ENCODE measurements at places on chromosomes 3 and 15.

DNA sequence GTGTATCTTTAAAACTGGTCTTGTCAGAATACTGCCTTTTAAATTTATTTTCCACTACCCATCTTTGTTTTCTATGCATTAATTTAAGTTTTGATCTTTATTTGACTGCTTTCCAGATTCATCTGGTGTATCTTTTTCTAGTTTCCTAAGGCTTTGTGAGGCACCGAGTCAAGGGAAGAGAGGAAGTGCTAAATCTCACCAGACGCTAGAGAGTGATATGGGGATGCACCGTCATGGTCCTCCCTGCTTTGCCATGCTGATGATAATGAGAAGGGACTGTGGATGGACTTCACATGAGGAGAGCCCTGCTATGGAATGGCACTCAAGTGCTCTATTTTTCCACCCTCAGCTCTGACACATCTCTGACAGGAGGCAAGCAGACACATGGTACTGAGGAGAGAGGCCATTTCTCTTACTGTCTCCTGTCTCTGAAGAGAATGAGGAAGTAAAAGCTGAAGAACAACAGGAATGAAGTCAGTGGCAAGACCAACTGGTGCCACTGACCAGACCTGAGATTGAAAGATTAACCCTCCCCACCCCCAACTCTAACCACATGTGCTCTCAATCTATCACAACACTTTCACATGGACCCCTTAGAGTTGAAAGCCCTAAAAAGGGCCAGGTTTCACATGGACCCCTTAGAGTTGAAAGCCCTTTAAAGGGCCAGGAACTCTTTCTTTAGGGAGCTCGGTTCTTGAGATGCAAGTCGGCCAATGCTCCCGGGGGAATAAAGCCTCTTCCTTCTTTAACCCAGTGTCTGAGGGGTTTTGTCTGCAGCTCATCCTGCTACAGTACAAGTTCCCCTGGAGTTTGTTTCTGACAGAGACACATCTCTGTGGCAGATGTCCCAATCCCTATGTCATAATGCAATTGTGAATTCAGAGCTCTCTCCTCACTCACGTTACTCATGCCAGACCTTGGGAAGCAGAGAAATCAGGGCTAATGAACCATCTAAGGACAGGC, at the start of gene IQCF2:
Gene IQCF2, plus strand, starts transcription at position 913 of the 963 bp plus-strand sequence. CDS start 52 bp downstream, outside the sequence.
- DNase-seq = no peak

- DNase-seq = no peak
Observed at GRCh38 chr3:138845771-138846173, 11.0 kb upstream of the PIK3CB start.

- DNase-seq = no peak
Observed at GRCh38 chr15:92117261-92117731, 263.8 kb downstream of the SLCO3A1 start.

DNA sequence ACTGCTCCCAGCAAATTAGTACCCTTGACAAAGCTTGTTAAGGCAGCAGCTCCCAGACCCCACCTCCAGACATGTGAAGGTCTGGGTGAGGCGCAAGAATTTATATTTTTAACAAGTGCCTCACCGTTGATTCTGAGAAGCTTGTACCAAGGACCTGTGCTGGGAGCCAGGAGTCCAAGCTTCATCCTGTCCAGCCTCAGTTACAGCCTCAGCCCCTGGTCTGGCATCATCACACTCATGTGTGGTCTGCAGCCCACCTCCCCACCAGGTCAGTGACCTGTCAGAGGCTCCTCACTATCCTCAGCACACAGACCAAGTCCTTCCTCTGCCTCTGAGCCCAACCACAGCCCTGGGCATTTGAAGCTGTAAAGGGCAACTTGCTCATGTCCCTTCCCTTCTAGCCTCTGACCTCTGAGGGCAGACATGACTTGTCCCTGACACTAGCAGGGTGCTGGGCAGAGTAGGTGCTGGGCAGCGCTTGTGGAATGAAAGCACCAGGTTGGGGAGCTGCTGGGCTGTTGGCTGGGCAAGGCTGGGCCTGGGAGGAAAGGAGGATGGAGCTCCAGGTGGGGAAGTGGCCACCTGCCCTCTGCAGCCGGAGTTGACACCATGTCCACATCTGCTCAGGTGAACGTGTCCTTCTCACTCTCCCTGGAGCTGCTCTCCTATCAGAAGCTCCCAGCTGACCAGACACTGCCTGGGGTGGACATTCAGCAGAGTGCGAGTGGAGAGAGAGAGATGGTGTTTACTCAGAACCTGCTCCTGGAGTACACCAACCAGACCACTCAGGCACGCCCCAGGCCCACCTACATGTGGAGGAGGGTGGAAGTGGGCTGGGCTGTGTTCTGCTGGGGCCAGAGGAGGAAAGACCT, 16.9 kb downstream of the ACAA1 start:
- no peak for DNase-seq

GRCh38 chr3:116051586-116051985, 393.7 kb downstream of the LSAMP start:
- no peak for DNase-seq

- no peak for DNase-seq
Observed at GRCh38 chr15:44763848-44764247, 27.5 kb downstream of the TRIM69 start.

- DNase-seq = no peak
Observed at GRCh38 chr3:14228681-14229470, 50.3 kb downstream of the LSM3 start.

DNA sequence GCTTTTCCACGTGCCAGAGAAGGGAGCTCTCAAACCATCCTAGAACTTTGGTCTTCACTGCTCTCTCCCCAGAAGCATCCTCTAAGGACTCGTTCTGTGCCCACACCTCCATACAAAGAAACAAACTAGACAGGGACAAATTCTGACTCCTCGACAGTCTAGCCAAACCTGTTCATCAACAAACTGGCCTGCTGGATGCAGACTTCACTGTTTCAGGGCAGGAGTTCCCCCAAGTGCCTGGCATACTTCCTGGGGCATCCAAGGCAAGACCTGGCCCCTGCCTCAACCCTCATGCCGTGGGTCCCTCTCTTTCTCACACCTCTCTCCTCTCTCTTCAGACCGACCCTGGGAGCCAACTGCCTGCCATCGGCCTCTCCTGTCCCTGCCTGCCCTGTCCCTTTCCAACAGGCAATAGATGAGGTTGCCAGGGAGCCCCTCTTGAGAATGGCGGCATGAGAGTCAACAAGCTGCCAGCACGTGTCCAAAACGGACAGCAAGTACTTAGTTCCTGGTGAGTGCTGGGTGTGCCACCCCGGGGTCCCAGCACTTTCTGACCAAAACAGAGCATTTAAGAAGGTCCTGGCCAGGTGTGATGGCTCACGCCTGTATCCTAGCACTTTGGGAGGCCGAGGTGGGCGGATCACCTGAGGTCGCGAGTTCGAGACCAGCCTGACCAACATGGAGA, 79.1 kb upstream of the HES1 start:
- no peak for DNase-seq

DNA sequence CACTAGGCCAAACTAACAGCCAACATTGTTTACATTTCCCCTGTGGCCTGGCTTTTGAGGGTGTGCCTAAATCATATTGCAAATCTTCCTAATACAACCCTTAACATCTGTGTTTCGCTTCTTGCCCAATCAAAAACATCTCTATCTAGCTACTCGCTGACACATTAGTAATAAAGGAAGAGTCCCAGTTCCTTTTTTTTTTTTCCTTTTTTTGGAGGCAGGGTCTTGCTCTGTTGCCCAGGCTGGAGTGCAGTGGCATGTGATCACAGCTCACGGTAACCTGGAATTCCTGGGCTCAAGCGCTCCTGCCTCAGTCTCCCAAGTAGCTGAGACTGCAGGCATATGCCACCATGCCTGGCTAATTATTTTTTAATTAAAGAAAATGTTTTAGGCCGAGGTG, 2.1 kb upstream of the SRPRB start:
- no peak for DNase-seq

DNA sequence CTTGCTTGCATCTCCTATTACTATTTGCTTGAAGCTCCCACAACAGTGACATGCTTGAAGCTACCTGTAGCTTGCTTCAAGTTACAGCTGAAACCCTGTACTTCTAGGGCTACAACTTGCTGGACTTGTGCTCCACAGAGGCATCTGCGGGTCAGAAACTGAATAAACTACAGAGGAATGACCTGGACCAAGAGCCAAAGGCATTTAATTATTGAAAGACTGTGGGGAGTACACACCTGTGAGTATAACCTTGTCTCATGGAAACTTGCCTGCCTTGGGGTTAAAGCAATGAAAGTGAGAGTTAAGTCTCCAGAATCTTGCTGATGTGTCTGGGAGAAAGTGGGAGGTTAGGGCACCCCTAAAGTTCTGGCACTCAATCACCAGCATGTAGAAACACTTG, 69.8 kb downstream of the UMPS start:
- no peak for DNase-seq

DNA sequence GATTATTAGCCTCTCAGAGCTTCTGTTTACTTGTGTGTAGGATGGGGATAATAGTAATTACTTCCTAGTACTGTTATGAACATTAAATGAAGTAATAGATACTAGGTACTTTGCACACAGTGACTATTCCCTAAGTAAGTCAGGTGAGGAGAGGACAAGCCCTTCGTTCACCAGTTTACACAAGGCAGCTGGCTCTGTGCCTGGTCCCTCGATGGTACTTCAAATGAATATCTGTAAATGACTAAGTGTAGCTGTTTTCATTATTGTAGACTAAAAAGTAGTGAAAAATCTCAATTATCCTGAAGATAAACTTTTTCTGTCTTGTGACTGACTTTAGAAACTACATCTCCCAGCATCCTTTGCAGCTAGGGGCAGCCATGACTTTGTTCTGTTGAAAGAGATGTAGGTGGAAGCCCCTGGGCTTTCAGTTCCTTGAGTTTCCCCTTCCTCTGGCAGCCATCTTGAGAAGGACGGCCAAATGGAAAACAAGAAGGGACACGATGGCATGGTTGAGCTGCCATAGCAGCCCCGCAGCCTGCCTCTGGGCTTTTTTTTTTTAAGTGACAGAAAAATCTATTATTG, 11.7 kb upstream of the WNT7A start:
- no peak for DNase-seq

DNA sequence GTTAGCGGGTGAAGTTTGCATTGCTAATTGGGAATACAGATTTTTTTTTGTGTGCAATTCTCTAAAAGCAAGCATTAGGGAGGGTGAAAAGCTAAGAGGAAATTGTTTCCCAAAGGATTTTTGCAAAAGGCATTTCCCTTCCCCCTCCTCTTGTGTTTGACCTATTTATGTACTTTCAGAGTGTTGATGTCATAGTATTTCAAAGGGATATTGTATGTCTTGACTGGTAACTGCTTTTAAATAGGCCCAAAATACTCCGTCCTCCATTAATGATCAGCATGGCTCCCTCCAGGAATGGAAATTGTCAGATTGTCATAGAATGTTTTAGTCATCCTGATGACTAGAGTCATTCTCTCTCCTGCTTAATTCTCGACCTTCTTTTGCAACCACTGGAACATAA, 32.4 kb downstream of the TRIM71 start:
- DNase-seq = peak; percentile 0

DNA sequence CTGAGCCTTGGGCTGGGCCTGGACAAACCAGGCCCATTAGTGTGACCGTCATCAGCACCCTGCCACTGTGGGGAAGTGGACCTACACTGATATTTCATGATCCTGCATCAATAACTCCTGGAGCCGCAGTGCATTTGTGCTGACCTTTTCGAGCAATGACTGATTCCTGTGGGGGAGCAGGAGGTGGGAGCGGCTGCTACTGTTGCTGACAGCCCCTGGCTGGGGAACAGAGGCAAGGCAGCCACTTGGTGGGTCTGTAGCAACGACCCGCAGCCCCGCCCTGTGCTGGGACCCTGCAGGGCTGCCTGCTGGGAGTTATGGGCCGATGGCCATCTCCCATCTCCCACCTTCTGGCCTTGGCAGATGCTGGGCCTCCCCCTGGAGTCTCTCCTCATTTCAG, 42.1 kb downstream of the CCDC33 start:
- DNase-seq = no peak

DNA sequence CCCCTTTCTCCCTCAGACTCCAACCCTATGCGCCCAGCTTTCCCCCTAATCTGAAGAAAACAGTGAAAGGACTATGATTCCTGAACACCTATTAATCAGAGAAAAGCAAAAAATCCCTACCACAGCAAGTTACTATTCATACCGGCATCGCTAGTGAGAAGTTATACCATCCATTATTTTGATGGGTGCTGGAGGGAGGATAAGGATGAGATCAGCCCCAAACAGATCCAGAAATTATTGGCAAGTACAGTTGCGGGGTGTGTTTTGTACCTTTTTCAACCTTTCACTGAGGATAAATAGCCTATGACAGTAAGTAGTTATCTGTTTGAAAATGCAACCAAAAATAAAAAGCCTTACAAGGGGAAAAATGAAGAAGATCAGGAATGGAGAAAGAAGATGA, 59.9 kb upstream of the ADAMTS9 start:
- DNase-seq = no peak

GRCh38 chr3:67998281-67998680, 343.9 kb upstream of the SUCLG2 start:
- DNase-seq = no peak

DNA sequence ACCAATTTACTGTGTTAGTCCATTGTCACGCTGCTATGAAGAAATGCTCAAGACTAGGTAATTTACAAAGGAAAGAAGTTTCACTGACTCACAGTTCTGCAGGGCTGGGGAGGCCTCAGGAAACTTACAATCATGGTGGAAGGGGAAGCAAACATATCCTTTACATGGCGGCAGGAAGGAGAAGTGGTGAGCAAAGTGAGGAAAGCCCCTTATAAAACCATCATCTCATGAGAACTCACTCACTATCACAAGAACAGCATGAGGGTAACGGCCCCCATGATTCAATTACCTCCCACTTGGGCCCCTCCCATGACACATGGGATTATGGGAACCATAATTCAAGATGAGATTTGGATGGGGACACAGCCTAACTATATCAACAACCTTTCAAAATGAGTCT, 20.2 kb downstream of the USF3 start:
- no peak for DNase-seq

DNA sequence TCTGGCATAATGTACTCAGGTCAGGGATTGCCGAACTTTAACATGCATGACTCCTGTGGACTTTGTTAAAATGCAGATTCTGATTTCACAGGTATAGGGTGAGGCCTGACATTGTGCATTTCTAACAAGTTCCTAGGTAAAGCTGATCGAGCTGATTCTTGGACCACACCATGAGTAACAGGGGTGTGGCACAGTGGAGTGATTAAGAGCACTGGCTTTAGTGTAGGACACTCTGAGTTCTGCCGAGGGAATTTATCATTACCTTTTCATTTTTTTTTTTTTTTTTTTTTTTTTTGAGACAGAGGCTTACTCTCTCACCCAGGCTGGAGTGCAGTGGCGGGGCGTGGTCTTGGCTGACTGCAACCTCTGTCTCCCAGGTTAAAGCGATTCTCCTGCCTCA, 169.3 kb downstream of the ADAMTS9 start:
- DNase-seq = no peak

GRCh38 chr15:48569591-48570302, 75.8 kb downstream of the FBN1 start:
- no peak for DNase-seq

DNA sequence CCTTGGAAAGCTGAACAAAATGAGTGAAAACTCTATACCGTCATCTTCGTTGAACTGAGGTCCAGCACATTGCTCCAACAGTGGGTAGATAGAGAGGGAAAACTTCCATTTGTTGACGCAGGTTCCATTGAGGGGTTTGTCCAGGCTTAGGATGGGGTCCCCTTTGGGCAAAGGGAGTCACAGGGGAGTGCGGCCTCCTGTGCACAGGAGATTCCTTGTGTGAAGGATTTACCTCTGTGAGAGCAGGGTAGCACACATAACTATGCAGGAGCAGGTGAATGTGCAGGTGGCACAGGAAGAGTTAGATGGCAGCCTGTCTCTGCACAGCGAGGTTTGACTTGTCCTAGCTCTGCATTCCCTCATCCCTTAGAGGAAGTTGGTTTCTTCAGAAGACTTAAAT, 139.3 kb downstream of the SNRPN start:
- no peak for DNase-seq

Data from NCI-H1092 treated with DMSO at 0.1 percent for 48 hours (cell line).